ENCODE measurements at places on chromosomes 13 and 19.

DNA sequence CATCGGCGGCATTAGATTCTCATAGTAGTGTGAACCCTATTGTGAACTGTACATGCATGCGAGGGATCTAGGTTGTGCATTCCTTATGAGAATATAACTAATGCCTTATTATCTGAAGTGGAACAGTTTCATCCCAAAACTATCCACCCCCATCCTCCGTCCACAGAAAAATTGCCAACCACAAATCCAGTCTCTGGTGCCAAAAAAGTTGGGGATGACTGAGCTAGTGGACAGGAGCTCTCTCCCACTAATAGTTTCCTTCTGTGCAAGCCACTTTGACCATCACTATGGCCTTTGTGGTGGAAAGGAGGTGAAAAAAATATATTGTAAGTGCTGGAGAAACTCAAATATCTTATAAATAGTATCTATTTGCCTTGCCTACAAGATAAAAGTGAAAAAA lies 857.8 kb downstream of the DIAPH3 start:
- no peak for DNase-seq

DNA sequence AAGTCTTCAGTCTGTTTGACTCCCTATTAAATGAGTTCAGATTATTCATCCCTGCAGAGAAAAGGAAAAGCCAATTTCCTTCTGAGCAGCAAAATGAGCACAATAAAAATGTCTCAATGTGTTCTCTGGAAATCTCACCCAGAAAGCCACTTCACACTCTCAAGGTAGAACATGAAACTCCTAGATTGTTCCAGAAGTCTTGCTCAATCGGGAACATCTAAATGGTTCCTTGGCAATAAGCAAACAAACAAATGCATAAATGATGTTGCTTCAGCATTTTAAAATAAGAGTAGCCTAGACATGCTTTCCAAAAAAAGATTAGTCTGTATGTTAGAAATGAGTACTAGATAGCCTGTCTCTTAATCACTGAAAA lies 59.7 kb upstream of the TNFRSF19 start:
- no peak for DNase-seq

- DNase-seq: peak; percentile 82
Measured at GRCh38 chr13:67048084-67048820, 181.9 kb downstream of the PCDH9 start.

GRCh38 chr13:99481366-99481765 lies 19.9 kb upstream of the TM9SF2 start:
- DNase-seq: no peak

GRCh38 chr19:17475541-17476115 lies 5.3 kb downstream of the SLC27A1 start:
- DNase-seq: no peak

DNA sequence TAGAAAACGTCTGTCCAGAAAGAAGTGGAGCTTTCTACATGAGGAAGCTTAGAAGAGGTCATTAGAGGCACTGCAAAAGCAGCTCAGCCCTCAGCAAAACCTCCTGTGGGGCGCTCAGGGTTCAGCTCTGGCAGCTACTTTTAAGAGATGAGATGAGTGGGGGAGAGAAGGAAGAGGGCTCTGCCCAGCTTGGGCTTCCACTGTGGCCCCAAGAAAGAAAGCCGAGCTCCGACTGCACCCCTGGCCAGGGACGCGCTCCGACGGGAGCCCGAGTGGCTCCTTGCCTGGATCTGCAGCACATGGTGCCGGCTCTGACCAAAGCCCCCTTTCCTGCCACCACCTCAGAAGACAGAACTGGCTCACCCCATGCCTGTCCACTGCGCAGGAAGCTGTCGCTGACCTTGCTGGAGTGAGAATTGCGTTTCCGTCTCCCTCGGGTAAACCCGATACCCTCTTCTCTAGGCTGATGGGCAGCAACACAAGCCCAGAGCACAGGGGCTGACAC lies 36.4 kb downstream of the NAXD start:
- no peak for DNase-seq

DNA sequence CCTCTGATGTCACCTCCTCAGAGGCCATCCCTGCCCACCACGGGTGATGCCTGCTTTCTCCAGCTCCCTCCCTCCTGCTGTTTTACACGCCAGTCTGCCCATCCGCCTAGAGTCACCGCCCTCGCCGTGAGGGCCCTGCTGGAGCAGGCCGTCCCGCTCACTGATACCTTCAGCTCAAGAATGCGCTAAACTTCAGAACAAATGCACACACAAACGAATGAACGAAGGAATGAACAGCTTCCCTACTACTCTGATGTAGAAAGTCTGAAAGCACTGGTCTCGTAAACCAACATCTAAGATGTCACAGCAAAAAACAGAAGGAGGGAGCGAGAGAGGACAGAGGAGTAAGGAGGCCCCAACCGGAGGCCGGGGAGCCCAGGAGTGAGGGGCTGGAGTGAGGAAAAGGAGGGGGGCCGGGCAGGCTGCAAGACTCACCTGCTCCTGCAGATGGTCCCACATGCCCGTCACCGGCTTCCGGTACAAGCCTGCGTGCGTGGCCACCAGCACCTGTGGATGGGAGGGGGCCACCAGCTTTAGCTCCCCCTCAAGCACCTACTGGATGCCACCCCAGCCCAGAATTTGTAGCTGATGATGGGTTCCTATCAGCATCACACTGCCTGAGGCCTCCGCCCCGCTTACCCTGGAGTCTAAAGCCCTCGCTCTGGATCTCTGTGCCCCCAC lies 4.0 kb downstream of the PNKP start:
- no peak for DNase-seq

DNA sequence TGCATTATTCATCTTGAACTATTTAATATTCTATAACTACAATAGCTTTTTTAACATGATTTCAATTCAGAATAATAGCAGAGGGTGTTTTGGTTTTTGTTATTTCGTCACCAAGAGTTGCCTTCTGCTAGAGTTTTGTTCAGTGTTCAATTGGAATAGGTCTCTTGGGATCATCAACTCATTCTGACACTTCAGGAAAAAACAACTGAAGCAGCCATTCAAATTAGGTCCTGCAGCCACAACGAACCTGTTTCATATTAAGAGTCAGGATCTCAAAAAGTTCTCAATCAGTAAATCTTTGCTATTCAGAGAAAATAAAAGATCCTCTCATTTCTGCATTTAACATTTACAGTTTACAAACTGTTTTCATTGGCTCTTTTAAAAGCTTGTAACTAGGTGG lies 2.4 kb upstream of the CHAMP1 start:
- no peak for DNase-seq

GRCh38 chr13:52187029-52187423 lies 27.6 kb upstream of the NEK3 start:
- DNase-seq: no peak

DNA sequence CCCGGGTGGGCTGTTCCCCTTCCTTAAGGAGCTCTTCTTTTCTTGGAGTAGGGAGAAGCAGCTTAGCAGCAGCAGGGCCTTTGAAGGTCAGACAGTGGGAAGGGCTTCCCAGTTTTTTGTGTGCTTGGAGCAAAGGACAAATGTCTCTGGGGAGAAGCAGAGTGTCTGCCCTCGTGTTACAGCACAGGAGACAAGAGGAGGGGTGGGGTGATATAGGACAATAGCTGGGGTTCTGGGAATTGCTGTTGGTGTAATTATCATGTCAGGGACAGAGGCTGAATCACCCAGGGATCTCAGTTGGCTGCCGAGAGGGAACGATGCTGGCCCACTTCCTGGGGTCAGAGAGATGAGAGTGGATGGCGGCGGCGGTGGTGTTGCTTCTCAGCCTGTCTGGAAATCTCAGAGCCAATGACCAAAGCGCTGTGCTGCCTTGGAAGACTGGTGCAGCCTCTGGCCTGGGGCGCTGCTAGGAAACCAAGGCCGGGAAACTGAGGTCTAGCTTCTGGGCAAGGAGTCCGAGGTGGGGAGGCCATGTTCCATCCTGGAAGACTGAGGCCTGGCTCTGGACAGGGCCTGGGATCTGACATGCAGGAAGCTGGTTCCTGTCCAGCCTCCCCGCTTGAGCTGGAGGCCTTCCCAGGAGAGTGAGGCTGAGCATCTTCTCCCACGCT lies 1.2 kb downstream of the INAFM1 start:
- DNase-seq: no peak

GRCh38 chr13:86906127-86906874 lies 764.9 kb upstream of the SLITRK5 start:
- DNase-seq: no peak

GRCh38 chr19:13957051-13957450 lies 4.7 kb downstream of the DCAF15 start:
- DNase-seq: no peak

- peak; percentile 64 for DNase-seq
Measured at GRCh38 chr13:94419304-94419924, 60.1 kb downstream of the DCT start.

Data from common myeloid progenitor, CD34-positive (primary cell).